ENCODE measurements at places on chromosomes 3 and 15.

DNA sequence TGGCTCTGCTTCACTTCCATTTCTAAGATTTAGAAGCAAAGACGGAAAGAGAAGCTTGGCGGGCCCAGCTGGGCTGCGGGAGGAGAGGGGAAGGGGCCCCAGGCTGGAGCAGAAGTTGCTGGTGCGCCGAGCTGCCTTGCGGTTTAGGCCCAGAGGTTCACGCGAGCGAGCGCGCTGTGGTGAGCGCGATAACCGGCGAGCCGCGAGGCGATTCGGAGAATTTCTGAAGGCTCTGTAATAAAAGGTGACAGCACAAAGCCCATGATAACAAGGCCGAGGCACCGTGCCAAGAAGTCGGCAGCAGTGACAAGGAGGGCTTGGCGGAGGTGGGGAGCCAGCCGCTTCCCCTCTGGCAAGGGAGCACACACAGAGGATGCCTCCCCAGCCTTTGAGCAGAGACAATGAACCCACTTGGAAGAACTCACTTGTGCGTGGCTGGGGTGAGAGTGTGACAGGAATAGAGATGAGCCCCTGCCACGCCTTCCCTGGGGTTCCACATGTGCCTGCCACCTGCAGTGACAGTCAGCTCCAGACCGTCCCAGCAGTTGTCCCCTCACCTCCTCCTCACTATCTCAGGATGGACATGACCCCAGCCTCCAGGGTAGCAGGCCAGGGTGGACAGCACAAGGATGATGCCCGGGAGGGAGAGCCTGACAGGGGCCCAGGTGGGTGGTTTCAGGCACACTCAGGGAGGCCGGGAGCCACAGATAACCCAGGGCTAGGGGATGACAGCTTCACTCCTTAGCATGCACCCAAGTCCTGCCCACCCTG is 315.2 kb downstream of the UACA start:
- peak; percentile 22 for DNase-seq

- DNase-seq, result no peak
Observed at GRCh38 chr15:41942886-41943285, 29.5 kb downstream of the EHD4 start.

- DNase-seq, result no peak
Observed at GRCh38 chr3:42653303-42653559, 266 bp upstream of the ZBTB47 start.

GRCh38 chr3:148975696-148976095 is 15.6 kb upstream of the GYG1 start:
- DNase-seq, result no peak

DNA sequence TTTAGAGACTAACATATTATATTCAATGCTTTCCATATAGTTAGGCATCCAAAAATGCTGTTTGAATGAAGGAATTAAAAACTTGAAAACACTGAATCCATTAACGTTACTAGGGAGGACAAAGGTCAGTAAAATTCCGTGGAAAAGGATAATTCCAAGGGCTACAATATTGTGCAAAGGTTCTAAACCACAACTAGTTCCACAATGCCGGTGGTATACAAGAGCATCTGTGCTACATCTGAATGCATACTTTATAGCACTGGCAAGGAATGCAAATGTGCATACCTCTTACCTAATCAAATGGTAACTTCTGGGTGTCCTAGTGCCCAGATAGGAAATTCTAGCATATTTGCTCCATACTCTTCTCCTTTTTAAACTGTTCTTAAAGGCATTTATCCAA is 2.2 kb downstream of the ICE2 start:
- DNase-seq, result no peak

GRCh38 chr3:156341831-156342416 is 213.0 kb downstream of the SSR3 start:
- DNase-seq, result no peak

DNA sequence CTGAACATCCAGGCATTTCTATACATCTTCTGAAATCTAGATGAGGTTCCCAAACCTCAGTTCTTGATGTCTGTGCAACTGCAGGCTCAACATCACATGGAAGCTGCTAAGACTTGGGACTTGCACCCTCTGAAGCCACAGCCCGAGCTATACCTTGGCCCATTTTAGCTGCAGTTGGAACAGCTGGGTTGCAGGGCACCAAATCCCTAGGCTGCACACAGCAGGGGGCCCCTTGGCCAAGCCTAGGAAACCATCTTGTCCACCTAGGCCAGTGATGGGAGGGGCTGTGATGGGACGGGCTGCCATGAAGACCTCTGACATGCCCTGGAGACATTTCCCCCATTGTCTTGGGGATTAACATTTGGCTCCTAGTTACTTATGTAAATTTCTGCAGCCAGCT is 415.8 kb upstream of the SUCLG2 start:
- DNase-seq, result no peak

- DNase-seq, result no peak
Observed at GRCh38 chr3:53084310-53085001, 38.6 kb upstream of the SFMBT1 start.

GRCh38 chr3:172626021-172626640 is 84.7 kb downstream of the NCEH1 start:
- DNase-seq, result no peak

DNA sequence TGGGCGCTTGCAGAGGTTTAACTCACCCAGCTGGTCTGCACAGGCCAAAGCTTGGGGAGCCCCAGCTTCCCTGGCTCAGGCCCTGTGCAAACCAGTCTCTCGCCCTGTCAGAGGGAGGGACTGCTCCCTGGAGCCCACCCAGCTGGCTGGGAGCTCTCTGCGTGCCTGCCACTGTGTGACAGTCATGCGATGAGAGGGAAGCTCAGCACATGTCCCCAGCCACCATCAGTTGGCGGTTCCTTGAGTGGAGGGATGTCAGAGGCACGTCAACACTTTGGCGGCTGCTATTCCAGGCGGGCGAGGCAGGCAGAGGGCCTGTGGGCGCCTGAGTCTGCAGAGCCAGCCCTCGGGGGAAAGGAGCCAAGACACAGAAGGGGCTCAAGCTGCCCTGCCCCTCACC is 324.6 kb downstream of the UACA start:
- no peak for DNase-seq

All from stimulated activated CD8-positive, alpha-beta memory T cell treated with anti-CD3 and anti-CD28 coated beads, Interleukin-4, amount 100 ng/mL, for 4 hours (primary cell).